ENCODE measurements at places on chromosomes 4 and X.

DNA sequence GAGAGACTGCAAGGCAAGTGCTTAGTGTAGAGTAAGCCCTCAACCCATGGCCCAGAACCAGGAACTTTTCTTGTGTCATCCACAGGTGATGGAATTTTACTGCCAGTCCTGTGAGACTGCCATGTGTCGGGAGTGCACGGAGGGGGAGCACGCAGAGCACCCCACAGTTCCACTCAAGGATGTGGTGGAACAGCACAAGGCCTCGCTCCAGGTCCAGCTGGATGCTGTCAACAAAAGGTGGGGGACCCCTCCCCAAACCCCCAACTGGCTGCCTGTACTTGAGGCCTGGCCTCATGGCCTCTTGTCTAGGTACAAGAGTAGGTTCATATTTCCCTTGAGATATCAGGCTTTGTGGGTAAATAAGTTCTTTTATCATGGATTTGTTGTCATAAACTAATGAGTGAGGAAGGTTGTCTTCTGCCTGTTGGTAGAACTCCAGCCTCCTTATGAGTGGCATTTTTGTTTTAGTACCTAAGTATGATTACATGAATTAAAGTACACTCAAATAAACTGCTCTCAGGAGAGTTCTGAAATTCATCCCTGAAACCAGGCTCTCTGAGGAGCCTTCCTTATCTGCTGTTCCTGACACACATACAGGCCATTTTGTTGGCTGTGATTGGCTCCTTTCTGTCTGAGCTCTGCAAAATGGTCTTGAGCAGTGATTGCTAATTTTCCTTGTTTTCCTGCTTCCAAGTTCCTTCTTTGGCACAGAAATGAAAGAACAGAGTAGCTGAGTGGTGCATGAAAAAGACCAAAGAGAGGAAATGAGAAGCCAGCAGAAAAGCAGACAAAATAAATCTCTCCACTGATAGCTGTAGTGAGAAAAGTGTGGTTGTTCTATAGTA, 51.4 kb upstream of the MND1 start:
- DNase-seq = no peak

DNA sequence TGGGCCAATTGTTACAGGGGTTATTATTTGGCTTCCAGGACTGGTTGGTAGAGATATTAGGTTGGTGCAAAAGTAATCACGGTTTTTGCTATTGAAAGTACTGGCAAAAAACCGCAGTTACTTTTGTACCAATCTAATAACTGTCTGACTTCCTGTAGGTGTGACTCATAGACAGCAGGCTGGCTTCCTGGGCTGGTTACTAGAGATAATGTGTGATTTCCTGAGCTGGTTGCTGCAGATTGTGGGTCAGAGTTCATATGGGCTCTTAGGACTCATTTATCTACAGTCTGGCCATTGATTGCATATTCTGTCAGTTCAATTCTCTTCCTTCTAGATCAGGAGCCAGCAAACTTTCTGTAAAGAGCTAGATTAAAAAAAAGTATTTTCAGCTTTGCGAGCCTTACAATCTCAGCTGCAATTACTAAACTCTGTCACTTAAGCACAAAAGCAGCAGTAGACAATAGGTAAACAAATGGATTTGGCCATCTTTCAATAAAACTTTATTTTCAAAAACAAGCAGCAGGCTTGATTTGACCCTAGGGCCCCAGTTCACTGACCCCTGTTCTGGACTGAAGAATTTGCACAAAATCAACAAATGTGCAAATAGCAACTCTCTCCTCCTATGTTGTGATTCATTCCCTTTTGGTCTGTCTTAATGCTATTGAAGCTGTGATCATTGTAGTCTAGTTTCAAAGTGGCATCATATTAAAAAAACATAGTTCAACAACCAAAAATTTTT, 50.8 kb upstream of the BOD1L1 start:
- DNase-seq = no peak

- no peak for DNase-seq
Observed at GRCh38 chr4:176064539-176064938, 1.1 kb upstream of the WDR17 start.

- DNase-seq = no peak
Observed at GRCh38 chr4:146978641-146979040, 33.0 kb upstream of the TTC29 start.

GRCh38 chr4:172698256-172698655, 470.4 kb upstream of the GALNT7 start:
- DNase-seq = no peak

- no peak for DNase-seq
Observed at GRCh38 chrX:25003066-25003849, 12.5 kb downstream of the ARX start.

DNA sequence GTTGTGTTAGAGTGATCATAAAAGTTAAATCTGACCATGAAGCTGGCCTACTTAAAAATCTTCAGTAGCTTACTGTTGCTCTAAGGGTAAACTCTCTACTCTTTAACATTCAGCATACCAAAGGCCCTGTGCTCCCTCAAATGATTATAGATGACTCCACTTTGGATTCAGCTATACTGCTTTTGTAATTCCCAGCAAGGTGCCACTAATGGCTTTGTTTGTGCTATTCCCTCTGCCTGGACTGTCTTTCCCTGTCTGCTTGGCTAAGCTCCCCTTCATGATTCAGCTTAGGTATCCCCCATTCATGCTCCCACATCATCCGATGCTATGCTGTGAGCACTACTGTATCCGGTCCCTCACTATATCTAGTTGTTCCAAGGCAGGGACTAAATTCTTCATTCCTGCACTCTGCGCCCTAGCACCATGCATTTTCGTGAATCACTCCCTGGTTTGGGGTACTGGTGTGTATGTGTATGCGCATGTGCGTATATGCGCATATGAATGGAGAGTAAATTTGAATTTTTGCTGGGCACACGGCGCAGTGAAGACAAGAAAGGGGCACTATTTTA, 453 bp upstream of the PBDC1 start:
- no peak for DNase-seq

DNA sequence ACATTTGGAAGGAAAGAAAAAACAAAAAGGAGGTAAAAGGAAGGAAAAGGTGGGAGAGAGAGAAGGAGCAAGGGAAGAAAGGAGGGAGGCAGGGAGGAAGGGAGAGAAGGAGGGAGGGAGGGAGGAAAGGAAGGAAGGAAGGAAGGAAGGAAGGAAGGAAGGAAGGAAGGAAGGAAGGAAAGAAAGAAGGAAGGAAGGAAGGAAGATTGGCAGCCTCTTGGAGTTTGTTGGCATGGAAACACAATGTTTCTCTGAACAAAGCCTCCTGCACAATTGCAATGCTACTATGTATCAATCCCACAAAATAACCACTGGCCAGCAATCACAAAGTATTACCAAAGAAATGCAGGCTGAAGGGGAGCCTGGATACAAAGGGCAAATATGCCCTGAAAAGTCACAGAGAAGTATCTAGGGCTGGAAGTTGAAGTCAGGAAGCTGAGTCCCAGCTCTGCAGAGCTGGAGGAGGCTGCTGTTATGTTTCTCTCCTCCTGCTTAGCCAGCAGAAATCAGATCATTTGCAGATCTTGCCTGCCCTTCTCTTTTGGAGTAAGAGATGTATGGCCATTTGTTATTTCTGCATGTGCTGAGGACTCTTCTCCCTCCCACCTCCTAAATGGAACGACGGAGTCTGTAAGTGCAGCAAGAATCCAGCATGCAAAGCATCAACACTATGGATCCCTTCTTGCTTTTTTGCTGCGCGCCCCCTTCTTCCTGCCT, 195.9 kb upstream of the LDB2 start:
- DNase-seq = no peak

DNA sequence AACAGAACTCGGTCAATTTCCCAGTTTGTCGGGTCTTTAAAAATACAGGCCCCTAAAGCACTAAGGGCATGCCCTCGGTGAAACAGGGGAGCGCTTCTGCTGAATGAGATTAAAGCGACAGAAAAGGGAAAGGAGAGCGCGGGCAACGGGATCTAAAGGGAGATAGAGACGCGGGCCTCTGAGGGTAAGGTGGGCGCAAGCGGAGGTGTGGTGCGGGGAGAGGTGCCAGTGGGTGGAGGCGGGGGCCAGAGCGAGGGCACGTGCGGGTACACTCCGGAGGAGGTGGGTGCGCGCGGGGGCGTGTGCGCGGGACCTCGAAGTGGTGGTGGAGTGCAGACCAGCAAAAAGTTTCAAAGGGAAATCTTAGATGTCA, 787 bp upstream of the TET2 start:
- DNase-seq = peak; percentile 89

DNA sequence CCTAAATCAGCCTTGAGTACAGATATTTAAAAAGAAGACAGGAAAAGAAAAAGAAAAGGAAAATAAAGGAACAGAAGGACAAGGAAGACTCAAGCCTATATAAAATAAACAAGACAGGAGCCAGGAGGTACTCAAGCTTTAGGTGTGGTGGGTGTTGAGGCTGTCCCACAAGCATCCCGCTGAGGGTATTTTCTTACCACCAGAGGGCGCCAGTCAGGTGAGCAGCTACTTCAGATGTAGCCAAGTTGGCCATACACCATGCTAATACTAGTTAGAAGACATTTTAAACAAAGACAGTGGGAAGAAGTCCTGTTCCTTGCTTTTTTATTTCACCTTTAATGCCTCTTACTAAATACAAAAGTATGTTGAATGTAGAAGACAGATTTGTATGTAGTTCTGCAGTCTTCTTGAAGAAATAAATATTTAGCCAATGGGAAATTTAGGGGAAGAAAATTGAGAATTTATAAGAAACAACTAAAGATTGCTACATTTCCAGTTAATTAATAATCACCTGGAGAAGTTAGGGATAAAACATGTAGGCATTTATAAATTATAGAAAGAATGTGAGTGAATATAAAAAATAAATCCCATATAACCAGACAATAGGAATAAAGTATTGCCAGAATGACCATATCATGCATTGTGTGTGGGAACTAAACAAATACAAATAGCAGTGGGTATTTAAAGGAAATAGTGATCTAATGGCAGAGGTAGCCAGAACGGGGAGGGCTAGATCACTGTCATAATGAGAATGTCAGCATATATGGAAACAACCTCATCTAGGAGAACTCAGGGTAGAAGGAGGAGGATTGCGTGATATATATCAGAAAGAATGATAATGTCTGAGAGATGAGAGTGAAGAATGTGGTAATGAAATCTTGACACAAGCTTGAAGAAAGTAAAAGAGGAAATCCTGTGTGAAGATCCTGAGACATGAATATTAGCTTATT, 71.0 kb downstream of the MTHFD2L start:
- no peak for DNase-seq

DNA sequence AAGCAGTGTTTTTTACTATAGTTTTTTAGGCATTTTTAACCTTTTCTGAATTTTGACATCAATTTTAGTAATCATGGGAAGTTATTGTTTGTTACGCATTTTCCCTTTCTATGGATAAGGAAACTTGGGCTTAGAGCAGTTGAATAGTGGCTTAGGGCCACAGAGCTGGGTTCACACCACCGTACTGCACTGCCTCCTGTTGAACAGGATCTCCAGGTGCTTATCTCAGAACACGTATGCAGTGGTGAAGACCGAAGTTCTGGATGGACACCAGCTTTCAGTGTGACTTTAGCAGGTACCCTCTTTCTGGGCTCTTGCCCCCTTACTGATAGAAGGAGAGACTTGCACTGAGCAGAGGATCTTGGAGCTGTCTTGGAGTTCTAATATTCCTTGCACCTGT, 137.6 kb downstream of the PTTG2 start:
- DNase-seq = no peak

GRCh38 chrX:22135171-22135711, 103.1 kb downstream of the PHEX start:
- no peak for DNase-seq

GRCh38 chr4:182137343-182137742, 105.9 kb upstream of the TENM3 start:
- no peak for DNase-seq
